ENCODE measurements at places on chromosomes 2 and 18.

- H3K27me3 ChIP-seq, result no peaks in the 10 kb centered on the region
- H3K27ac ChIP-seq, result no peak overlapping the region
- H3K4me3 ChIP-seq, result no peak overlapping the region
These were observed 103.0 kb upstream of the STK39 start for GRCh38 chr2:168350380-168350779.

DNA sequence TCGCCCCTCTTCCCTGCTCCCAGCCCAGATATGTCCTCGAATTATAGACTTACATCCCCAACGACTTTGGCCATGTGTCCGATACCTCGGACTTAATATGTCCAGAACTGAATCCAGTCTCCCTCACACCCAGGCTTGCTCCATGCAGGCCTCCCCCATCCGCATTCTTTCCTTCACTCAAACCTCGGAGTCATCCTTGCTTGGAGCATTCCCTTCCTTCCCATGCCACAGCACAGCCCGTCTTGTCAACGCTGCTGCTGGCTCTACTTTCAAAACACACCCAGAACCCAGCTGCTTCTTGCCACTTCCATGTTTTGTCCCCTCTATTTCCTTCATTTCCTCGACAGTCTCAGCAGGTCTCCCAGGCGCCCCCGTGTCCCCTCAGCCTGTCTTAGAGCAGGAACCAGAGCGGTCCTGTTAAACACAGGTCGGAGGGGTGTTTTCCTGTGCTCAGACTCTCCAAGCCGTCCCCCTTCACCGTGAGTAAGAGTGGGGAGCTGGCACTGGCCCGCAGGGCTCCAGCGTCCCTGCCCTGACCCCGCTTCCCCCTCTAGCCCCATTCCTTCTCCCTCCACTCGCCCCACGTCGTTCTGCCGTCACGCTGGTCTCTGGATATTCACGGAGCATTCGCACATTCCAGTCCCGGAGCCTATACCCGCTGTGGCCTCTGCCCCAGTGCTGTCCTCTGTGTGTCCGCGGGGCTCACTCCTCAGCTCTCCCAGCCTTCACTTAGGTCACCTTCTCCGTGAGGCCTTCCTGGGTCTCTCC is 54.4 kb downstream of the VAPA start:
- H3K4me1 ChIP-seq, result no peaks in the 10 kb centered on the region
- no peaks in the 10 kb centered on the region for H3K36me3 ChIP-seq
- peak overlapping the region; percentile 20 for H3K4me3 ChIP-seq
- DNase-seq, result no peak
- H3K27ac ChIP-seq, result no peak overlapping the region
- H3K27me3 ChIP-seq, result no peaks in the 10 kb centered on the region

DNA sequence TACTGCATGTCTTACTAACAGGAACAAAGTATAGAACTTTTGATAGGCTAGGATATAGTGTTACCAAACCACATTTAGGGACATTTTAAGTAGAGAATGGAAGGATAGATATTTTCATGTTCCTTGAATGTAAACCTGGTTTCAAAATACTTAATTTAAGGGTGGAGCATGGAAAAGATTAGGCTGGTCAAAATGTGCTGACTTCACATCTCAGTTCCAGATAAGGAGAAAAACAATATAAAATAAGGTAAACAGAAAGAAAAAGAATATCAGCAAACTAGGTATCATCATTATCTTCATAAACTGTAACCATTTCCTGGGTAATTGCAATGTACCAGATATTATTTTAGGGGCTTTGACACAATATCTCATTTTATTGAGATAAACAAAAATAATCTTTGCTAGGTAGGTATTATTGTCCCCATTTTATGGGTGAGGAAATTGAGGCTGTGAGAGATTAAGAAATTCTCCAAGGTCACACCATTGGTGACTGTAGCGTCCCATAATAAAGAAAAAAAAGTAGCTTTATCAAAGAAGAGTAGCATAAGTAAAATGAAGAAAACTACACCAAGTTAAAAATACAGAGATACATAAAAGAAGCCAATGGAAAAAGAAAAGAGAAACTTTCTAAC is 3.6 kb downstream of the PDE11A start:
- DNase-seq, result no peak
- H3K27ac ChIP-seq, result no peak overlapping the region
- no peak overlapping the region for H3K4me3 ChIP-seq
- H3K4me1 ChIP-seq, result peaks cover 7% of the 10 kb centered on the region
- no peaks in the 10 kb centered on the region for H3K27me3 ChIP-seq

DNA sequence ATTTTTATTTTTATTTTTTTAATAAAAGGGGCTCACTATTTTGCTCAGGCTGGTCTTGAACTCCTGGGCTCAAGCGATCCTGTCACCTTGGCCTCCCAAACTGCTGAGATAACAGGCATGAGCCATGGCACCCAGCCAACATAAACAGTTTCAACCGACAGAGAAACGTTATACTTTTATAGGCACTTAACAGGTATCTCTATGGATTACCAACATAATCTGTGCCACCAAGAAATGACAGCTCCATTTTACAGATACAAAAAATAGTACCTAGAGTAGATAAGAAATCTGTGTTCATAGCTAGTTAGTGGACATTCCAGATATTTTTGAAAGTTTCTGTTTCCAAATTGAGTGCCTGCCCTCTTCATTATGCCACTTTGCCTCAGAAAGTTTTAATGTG is 1316.7 kb downstream of the LRP1B start:
- H3K4me1 ChIP-seq, result no peaks in the 10 kb centered on the region
- H3K27me3 ChIP-seq, result no peaks in the 10 kb centered on the region
- H3K36me3 ChIP-seq, result no peaks in the 10 kb centered on the region
- no peak overlapping the region for H3K4me3 ChIP-seq
- DNase-seq, result no peak
- no peak overlapping the region for H3K27ac ChIP-seq

DNA sequence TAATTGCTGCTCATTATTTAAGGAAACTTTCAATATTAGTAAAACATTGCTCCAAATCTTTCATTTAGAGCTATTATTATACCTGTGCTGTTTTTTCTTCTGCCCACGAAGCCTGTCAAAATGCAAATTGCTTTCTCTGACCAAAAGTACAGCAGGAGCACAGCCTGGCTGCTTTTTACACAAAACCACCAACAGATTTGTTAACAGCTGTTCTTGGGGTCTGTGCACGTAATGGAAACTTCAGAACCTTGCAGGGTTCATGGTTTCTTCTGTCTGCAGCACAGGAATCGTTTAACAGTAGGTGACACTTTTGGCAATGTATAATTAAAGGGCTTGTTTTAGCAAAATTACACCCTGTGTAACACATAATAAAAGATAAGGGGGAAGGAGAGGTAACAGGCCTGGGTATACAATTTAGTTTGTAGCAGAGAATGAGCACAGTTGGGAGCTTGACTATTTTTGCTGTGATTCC is 447.3 kb downstream of the KCNJ3 start:
- no peaks in the 10 kb centered on the region for H3K36me3 ChIP-seq
- H3K4me1 ChIP-seq, result no peaks in the 10 kb centered on the region
- DNase-seq, result no peak
- no peaks in the 10 kb centered on the region for H3K27me3 ChIP-seq
- no peak overlapping the region for H3K4me3 ChIP-seq

DNA sequence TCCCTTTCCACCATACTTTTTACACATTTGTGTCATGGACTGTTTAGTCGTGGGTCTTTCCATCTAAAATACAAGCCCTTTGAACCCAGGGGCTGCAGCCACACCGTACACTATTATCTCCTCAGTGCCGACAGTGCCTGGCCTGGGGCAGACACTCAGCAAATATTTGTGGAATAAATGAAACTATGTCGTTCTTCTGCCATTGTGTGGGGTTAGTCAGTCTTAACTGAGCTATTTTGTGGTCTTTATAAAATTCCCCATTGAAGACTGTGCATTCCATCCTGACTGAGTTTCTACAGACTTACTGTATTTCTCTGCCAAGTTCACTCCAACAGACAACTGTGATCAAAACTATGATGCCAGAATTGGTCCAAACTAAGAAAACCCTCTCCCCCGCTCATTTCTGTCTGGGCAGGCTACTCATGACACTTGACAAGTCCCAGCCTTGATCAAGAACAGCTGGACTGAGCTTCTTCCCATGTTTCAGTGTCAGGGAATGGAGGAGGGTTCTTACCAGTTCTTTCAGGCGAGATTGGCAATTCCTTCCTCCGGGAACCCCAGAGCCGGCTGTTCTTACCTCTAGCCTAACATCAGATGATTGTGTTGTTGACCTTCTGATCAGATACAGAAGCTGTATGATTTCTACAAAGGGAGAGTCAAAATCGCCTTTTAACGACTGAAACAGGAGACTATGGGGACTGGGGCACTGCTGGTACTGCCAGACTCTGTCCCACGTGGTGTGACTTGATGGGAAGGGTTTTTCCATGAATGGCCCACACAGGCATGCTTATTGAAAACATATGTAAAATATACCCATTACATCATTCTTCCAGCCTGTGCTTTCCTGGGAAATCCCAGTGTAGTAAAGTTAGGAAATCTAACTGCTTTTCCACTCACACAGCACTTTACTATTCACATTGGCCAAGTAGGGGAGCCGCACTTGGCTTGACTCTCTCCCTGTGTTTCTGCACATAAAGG is 77.4 kb upstream of the NPAS2 start:
- peak overlapping the region; percentile 13 for H3K4me3 ChIP-seq
- H3K4me1 ChIP-seq, result peaks cover 17% of the 10 kb centered on the region
- no peaks in the 10 kb centered on the region for H3K27me3 ChIP-seq
- no peaks in the 10 kb centered on the region for H3K36me3 ChIP-seq
- DNase-seq, result no peak

DNA sequence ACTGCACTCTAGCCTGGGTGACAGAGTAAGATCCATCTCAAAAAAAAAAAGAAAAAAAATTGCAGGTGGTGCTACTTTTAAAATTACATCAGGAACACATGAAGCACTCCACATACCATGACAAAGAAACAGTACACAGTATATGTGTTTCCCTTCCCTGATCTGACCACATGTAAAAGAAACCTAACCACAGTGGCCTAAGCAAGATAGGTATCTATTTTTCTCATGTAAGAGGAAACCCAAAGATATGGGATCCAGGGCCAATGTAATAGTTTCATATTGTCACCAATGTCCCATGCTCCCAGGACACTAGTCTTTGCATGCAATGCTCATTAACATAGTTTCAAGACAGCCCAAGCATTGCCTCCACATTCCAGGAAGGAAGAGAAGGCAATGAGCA is 99.9 kb downstream of the DYM start:
- no peak overlapping the region for H3K4me3 ChIP-seq
- peaks cover 4% of the 10 kb centered on the region for H3K4me1 ChIP-seq
- H3K36me3 ChIP-seq, result no peaks in the 10 kb centered on the region
- no peak overlapping the region for H3K27ac ChIP-seq
- no peak for DNase-seq
- H3K27me3 ChIP-seq, result no peaks in the 10 kb centered on the region

- no peaks in the 10 kb centered on the region for H3K4me1 ChIP-seq
- H3K27ac ChIP-seq, result no peak overlapping the region
- no peaks in the 10 kb centered on the region for H3K36me3 ChIP-seq
- no peaks in the 10 kb centered on the region for H3K27me3 ChIP-seq
- no peak for DNase-seq
- H3K4me3 ChIP-seq, result no peak overlapping the region
These were observed 122.6 kb upstream of the UGP2 start for GRCh38 chr2:63719052-63719451.

GRCh38 chr18:59612381-59612780 is 84.8 kb downstream of the CCBE1 start:
- no peaks in the 10 kb centered on the region for H3K27me3 ChIP-seq
- no peak for DNase-seq
- no peaks in the 10 kb centered on the region for H3K36me3 ChIP-seq
- H3K4me1 ChIP-seq, result no peaks in the 10 kb centered on the region
- no peak overlapping the region for H3K4me3 ChIP-seq
- H3K27ac ChIP-seq, result no peak overlapping the region

- no peaks in the 10 kb centered on the region for H3K4me1 ChIP-seq
- H3K27ac ChIP-seq, result no peak overlapping the region
- H3K4me3 ChIP-seq, result no peak overlapping the region
- no peak for DNase-seq
- H3K27me3 ChIP-seq, result no peaks in the 10 kb centered on the region
These were observed 3.5 kb upstream of the FAM124B start for GRCh38 chr2:224405412-224405811.

DNA sequence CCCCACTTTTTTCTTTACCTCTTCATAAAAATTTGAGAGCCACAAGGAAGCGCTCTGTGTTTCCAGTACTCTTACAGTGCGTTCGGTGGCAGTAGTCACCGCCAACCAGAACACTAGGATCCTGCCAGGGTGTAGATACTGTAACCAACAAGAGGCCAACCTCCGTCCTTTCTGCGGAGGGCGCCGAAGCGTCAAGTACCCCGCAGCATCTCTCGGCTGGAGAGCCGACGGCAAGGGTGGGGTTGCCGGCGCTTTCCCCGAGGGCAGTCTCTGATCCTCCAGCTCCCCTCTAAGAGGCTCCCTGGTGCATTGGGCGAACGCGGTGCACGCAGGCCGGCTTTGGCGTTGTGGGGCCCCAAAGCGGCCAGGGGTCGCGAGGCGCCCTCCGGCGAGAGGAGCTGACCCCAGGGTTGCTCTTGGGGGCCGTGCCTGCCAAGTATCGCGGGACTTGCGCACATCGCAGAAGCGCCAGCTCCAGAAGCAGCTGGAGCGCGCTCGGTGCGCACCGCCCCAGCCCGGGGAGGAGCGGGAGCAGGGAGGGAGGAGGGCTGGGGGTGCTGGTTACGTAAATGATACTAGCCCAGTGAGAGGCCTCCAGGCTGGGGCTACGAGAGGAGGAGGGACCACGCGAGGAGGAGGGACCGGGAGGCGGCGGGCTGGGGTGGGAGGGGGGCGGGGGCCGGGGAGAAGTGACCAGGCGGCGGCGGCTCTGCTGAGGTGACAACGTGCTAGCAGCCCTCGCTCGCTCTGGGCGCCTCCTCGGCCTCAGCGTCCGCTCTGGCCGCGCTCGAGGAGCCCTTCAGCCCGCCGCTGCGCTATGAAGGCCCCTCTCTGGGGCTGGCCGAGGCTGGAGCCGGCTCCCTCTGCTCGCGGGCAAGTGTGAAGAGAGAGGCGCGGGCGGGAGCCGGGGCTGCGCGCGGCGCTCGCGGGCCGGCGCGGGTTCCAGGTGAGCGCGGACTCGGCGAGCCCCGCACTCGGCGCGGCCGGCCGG is at the start of gene GALNT13:
Gene GALNT13, plus strand, starts transcription at position 692 of the 991 bp plus-strand sequence.
- H3K36me3 ChIP-seq, result no peaks in the 10 kb centered on the region
- no peaks in the 10 kb centered on the region for H3K4me1 ChIP-seq
- DNase-seq, result no peak
- H3K4me3 ChIP-seq, result peak within 1 kb of the TSS; percentile 53

DNA sequence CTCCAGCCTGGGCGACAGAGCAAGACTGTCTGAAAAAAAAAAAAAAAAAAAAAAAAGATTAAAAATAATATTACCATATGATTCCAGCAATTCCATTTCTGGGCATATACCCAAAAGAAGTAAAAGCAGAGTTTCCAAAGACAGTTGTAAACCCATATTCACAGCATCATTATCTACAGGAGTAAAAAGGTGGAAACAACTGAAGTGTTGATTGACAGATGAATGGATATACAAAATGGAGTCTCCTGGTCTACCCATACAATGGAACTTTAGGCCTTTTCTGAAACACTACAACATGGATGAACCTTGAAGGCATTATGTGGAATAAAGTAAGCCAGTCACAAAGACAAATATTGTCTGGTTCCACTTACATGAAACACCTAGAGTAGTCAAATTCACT is 5.7 kb downstream of the RNU4ATAC start:
- no peak overlapping the region for H3K27ac ChIP-seq
- H3K4me3 ChIP-seq, result no peak overlapping the region
- H3K27me3 ChIP-seq, result no peaks in the 10 kb centered on the region
